ENCODE measurements at places on chromosomes 5 and 9.

GRCh38 chr5:54876-55569, 36.9 kb upstream of the PLEKHG4B start:
- no peak for DNase-seq

DNA sequence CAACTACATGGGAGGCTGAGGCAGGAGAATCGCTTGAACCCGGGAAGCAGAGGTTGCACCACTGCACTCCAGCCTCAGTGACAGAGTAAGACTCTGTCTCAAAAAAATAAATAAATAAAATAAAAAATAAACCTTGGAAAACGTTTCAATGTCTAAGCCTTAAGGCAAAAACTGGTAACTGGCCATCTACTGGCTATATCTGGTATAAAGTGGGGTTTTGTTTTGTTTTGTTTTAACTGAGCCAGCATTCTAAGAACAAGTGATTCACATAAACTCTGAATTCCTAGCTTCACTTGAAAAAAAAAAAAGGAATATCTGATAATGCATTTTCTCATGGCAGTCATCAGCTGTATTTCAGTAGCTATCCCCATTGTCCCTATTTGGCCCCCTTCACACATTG, 126.1 kb upstream of the EFNA5 start:
- no peak for DNase-seq

DNA sequence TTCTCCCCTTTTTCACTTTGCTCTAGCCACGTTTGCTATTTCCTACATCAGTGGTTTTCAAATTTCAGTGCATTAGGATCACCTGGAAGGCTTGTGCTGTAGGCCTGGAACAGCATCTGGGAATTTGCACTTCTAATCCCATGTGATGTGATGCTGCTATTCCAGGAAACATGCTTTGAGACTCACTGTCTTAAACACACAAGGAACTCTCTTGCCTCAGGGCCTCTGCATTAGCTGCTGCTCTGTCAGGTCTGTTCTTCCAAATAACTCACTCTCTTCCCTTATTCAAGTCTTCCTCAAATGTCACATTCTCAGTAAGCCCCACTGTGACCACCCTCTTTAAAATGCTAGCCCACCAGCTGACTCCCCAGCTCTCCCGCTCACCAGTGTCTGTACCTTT, 204.0 kb downstream of the DNAH5 start:
- no peak for DNase-seq

- no peak for DNase-seq
Observed at GRCh38 chr5:142301540-142301939, 23.3 kb downstream of the SPRY4 start.

GRCh38 chr5:76732405-76733048, 16.6 kb downstream of the F2R start:
- no peak for DNase-seq

GRCh38 chr5:86155796-86156195, 461.9 kb upstream of the COX7C start:
- DNase-seq, result no peak

DNA sequence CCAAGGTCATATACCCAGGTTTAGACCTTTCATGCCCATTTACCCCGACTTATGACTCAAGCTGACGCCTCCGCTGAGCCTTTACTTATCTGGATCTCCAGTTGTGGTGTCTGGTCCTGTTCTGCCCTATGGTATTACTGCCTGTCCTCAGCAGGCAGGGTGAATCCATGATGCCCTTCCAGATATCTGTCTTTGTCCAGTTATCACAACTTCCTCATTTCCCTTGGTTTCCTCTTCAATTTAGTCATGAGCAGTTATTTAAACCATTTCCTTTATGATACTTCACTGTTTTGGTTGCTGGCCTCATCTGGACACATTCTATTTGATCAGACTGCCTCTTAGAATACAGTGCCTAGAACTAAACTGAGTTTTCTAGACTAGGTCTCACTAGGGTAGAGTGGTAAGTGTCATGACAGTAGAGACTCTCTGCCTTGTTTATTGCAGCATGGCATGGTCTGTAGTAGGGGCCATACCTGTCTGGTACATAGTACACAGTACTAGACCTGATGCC, 93.3 kb downstream of the MELK start:
- DNase-seq, result no peak

- DNase-seq, result no peak
Observed at GRCh38 chr5:69007163-69007562, 86.7 kb upstream of the SLC30A5 start.

DNA sequence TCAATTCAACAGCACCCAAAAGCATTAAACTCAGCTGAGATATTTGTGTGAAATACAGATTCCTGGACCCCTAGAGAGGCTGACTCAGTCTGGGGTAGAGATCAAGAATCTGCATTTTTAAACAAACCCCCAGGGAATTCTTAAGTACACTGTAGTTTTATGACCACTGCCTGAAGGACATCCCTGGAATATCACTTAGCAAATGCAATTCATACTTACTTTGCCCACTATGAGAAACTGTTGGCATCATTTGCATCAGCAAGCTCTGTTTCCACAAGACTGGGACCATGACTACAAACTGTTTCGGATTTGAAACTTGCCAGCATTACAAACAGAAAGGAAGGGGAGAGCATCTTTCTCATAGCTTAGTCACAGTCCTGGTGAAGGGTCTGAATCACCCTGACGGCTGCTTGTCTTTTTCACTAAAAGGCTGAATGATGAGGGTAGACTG, 63.7 kb downstream of the MLLT3 start:
- no peak for DNase-seq

DNA sequence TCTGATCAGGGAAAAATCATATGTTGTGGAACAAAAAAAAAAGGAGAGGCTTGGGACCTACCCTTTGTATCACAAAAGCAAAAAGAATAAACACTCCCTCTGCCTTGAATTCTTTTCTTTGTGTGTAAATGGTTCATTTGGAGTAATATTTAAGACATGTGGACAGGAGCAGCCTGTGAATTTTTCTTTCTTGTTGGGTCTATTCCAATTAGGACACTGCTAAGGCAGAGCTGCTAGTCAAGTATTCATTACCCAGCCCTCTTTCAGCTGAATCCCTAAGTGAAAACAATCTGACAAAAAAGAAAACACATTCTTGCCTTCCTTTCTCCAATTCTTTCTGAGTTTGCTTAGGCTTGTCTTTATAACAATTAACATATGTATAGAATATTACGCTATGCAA, 330.0 kb downstream of the EBF1 start:
- DNase-seq, result no peak

GRCh38 chr9:11025775-11026174, 413.0 kb upstream of the PTPRD start:
- no peak for DNase-seq

DNA sequence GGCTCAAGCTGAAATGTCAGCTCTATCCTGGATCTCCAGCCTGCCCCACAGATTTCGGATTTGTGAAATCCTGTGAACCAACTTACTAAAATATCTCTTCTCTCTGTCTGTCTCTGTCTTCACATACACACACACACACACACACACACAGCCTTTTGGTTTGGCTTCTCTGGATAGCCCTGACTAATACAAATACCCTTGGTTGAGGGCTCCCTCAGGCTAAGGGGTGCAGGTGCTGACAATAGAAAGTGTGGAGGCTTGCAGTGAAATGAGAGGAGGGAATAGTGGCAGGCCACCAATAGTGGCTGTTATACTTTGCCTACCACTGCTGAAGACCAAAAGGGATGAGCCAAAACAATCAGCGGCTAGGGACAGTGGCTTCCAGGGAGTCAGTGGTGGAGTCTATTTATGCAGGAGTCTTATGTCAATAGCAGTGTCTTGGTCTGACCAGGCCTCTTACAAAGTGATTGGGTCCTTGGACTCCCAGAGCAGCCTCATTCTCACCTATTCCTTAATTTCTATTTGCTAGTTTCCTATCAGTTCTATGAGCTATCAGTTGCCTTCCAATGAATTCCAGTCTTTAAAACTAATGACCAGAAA, 93.2 kb upstream of the GAS1 start:
- DNase-seq, result no peak

DNA sequence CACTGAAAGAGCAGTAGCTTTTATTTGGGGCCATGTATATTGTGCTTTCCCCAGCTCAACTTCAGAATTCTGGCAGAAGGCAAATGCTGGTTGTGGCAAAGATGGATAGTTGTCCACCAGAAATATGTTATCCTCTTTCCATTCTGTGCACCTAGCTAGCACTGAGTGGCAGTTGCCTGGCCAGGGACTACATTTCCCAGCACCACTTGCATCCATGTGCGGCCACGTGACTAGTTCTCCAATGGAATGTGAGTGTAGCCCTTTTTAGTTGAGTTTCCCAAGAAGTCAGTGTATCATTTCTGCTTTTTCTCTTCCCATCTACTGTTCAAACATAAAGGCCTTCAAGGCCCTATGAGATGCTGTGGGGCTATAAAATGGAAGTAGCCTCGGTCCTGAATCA, 354.0 kb upstream of the CLINT1 start:
- no peak for DNase-seq

DNA sequence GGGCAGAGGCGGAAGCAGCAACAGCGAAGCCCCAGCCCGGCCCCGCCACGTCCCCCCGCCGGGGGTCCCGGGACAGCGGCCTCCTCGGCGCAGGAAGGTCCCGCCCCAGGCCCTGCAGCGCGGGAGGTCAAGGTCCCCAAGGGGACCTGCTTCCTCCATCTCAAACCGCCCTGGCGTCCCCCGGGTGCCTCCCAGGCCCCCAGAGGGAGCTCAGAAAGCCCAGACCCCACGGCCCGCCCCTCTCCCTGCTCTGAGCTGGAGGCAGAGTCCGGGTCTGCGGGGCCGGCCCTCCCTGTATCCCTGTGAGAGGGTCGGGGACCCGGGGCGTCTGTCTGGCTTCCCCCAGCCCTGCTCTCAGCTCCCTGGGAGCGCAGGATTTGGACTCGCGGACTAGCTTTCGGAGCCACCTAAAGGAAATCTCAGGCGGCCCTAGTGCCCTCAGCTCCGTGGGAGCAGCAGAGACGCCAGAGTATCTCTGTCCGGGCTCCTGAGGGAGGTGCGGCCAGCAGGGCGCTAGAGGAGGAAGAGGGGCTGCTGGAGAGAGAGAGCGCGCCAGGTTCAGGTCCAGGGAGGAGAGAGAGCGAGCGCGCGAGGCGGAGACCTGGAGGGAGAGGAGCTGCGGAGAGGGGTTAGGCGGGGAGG, 30.7 kb downstream of the EXOC3 start:
- DNase-seq, result no peak

DNA sequence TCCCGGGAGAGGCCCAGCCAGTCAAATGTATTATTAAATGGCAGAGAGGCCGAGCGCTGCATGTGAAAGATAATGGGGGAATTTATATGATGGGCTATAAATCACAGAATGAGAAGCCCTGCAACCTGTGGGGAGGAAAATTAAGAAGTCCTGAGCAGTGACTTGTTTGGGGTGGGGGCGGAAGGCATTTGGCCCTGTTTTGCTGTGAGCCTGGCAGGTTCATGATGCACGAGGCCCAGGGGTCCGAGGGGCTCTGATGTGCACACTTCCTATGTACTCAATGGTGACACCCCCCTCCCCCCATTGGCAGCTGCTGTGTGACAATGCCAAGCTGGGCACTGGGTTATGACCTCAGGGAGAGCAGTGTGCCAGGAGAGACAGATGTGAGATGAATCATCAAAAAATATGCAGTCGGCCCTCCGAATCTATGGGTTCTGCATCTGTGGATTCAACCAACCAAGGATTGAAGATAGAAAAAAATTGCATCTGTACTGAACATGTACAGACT, 13.7 kb upstream of the DAB2IP start:
- DNase-seq, result no peak

DNA sequence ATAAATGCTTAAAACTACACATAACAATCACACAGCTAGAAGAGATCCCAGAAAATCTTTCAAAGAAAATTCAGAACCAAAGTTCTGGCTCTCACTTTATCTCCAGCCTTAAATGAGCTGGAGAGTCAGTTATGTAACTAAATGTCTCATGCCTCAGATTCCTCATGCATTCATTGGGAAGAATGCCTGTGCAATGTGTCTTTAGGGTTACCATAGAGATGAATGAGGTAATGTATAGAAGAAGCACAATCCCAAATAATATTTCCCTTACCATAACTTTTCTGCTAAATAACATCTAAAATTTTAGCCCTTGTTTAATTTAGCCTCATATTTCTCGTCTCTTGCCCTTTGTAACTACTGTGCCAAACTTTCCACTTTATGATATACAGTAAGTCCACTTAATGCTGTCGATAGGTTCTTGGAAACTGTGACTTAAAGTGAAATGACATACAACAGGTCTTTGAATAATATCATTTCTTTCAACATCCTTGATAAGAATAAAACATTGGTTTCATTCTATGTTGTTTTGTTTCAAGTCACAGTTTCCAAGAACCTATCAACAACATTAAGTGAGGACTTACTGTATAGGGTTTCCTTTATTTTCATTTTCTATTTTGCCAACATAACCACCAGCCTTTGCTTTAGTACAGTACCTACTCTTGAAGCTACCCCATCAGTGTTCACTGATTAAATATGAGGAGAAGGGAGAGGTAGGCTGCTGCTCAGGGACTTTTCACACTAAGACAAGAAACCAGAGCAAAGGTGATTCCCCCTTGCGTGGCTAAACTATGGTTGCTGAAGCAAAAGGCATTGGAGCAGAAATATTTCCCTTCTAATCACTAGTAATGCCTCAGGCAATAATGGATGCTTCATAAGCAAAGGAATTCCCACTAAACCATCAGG, 295.7 kb upstream of the PTGER4 start:
- no peak for DNase-seq

- DNase-seq, result no peak
Observed at GRCh38 chr5:68271124-68271523, 55.6 kb downstream of the PIK3R1 start.

- DNase-seq, result no peak
Observed at GRCh38 chr5:8185852-8186251, 316.9 kb downstream of the MTRR start.

DNA sequence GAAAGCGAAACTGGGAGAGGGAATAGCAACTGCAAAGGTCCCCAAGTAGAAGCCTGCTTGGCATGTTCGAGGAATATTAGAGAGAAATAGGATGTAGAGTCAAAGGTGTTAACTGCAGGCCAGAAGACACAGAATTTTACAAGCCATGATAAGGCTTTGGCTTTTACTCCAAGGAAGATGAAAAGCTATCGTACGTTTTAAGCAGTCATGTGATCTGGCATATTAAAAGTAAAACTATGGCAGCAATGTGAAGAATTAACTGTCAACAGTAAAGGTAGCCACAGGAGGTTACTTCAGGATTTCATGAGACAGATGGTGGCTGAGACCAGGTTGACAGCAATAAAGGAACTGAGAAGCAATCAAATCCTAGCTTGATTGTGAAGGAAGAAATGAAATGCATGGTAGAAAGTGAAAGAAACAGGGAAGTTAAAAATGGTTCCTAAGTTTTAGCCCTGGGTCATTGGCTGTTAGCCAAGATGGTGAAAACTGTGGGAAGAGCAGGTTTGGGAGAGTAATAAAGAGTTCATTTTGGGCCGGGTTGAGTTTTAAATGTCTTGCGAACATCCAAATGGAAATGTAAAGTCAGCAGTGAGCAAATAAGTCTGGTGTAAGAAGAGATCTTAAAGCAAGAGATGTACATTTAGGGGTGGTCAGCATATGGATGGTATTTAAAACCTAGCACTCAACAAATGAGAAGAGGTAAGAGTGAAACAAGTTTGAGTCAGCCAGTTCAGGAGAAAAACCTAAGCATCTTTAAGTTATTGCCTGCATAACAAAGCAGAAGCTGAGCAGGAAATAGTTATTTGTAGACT, 20.3 kb upstream of the TTC33 start:
- no peak for DNase-seq
